Retina (tissue), 1 donor: ENCODE measurements at places on chromosomes 12 and 14.

DNA sequence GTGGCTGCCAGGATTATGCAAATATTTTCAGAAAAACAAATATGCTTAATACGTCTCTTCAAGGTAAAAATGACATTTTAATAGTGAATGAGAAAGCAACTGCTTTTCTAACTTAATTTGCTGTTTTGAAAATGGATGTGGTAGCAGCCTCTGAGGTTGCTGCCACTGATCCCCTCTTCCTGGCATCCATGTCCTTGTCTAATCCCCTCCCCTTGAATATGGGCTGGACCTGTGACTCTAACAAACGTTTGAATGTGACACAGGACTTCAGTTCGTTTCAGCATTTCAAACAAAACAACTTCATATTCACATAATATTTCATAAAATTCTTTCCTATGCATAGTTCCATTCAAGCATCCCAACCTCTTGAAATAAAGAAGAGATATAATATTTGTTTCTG lies 64.2 kb upstream of the SLC38A2 start:
- DNase-seq, result no peak

DNA sequence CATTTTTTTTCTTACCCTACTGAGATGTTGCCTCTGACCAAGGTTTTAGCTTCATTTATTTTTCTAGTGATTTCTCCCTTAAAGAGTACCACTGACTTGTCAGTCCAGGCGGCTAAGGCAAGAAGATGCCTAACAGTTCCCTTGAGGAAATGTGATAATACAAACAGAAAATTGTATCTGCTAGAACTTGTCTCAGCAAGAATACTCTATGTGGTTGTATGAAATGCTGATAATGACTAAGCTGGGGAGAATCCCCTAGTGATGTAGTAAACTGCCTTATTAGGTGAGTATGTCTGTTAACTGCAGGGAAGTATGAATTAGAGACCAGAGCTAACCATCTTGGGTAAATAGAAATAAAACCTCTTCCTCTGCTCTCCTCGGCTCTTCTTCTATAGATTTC lies 6.7 kb downstream of the C12orf54 start:
- no peak for DNase-seq

- no peak for DNase-seq
Observed at GRCh38 chr12:99954724-99955123, 30.0 kb downstream of the ANKS1B start.

DNA sequence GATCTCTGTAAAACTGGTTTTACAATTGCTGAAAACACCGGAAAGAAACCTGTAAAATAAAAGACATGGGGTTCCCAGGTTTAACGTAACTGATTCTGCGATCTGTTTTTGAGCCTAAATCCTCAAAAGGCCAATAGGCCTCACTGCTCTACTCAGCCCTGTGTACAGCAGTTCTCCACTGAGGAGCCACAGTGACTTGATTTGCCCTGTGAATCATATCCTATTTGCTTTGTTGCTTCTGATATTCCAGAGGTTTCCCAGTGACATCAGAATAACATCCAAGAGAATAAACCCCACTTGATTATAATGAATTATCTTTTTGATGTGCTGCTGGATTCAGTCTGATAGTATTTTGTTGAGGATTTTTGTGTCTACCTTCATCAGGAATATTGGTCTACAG lies 27.5 kb downstream of the MDM1 start:
- DNase-seq, result no peak

DNA sequence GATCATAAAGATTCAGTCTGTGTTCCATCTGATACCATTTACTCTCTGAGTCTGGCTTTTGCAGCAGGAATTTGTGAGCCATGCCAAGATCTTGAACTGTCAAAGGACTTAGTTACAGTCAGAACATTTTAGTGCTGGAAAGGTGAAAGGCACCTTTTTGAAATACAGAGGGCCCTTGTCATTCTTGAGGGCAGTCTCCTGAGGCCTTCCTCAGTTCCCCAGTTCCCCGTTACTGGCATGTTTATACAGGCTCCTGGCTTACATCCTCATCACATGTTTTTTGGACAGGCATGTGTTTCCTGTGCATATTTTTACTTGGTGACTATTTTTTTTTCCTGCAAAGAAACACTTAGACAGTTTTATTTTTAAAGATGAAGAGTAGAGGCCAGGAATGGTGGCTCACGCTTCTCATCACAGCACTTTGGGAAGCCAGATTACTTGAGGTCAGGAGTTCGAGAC lies 21.0 kb downstream of the CFAP54 start:
- DNase-seq, result no peak

- peak; percentile 79 for DNase-seq
Observed at GRCh38 chr12:54159140-54159539, 29.6 kb downstream of the SMUG1 start.

GRCh38 chr12:38921025-38921677 lies 15.8 kb upstream of the CPNE8 start:
- DNase-seq, result no peak

DNA sequence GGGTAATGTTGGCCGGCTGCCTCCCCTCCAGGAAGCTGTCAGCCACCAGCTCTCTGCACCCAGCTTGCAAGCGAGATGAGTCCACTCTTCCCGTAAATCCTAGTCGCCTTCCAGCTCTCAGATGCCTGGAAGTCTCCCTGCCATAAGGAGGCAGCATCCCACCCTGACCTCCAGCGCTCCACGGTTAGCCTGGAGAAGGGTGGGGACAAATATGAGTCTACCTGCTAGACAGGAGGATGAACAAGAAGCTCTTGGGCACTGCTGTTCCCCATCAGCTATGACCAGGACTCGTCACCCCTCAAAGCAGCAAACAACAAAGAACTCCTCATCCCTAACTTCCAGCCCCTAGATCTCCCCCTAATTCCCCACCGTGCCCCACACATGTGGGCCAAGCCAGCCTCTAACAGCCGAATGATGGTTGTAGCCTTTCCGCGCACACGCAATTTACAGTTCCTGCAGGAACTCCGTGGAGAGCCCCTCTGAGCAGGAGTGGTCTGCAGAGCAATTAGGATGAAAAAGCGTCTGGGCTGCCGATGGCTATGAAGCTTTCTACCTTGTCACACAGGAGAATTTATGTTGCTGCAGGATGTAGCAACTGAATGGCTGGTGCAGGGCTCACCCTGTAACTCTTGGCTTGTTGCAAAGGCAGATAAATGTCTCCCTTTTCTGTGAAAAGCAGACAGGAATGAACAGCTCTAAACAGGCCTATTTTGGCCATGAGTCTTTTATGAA lies 181.4 kb downstream of the GLT1D1 start:
- no peak for DNase-seq

- DNase-seq, result no peak
Observed at GRCh38 chr12:89999699-90000505, 291.3 kb upstream of the ATP2B1 start.

DNA sequence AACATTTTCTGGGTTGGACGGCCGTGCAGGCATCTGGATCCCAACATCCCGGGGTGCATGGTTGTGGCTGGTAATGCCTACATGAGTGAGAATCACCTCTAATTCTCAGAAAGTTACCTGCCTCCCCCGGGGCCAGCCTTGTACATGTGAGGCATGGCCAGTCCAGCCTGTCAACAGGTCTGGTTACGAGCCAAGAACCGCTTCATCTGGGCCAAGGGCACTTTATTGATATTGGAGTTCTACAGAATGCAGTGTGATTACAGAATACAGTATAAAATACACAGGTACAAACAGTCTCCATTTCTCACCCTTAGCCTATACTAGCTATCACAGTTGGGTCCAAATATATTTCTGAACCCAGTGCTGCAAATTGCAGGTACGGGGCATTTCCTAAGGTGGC lies 84.9 kb upstream of the EVL start:
- no peak for DNase-seq

- no peak for DNase-seq
Observed at GRCh38 chr14:23102801-23103200, 2.0 kb downstream of the CIROP start.

DNA sequence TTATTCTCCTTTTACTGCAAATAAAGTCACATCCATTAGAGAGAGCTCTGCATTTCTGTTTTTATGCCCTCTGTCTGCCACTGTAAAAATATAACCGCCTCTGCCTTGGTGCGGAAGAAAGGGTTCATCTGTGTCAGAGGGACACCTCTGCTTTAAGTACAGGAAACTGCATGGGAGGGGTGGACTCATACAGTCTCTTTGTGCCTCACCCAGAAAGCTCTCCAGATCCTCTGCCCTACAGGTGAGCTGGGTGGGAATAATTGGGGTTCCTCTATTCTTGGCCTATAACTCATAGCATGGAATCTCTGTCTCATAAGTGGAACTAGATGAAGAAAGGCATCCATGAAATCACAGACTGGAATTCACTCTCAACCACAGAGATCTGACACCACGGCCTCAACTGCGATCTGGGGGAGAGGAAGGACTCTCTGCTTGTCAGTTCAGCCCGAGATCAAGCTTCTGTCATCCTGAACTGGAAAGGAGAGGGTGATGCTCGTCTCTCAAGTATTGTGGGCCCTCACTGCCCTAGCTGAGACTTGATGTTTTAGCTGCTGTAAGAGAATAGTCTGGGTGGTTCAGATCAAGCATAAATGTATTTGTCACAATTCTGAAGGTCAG lies 702.3 kb downstream of the TMEM121 start:
- DNase-seq, result no peak

- peak; percentile 95 for DNase-seq
Observed at GRCh38 chr14:104137297-104138097, 890 bp upstream of the KIF26A start.

- DNase-seq, result no peak
Observed at GRCh38 chr14:100362311-100362927, 39.3 kb downstream of the SLC25A47 start.

GRCh38 chr14:35999294-35999693 lies 173.2 kb downstream of the BRMS1L start:
- no peak for DNase-seq

- DNase-seq, result peak; percentile 18
Observed at GRCh38 chr14:57714487-57714931, 151.4 kb downstream of the SLC35F4 start.

DNA sequence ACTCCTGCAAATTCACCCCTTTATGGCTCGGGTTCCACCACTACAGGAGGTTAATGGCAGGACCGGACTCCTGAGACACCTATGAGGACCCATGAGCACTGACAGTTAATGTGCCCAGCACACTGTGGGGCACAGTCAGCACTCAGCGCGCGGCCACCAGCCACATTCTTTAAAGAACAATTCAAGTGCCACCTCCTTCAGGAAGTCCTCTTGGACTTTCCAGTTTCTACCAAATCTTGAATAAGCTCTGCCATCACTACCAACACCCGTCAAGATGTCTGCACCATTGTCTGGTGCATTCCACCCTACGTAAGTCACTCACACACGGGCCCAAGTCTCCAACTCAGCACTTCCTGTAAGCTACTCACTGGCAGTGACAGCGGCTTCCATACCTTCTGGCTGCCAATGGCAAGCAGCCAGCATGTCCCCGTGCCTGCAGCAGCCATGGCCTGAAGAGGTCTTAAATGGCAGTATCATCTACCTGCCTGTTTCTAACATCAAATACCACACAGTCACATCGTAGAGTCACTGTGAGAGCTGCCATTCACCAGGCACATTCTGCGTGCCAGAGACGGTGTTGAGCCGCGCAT lies 48.5 kb downstream of the CDC42BPB start:
- no peak for DNase-seq

DNA sequence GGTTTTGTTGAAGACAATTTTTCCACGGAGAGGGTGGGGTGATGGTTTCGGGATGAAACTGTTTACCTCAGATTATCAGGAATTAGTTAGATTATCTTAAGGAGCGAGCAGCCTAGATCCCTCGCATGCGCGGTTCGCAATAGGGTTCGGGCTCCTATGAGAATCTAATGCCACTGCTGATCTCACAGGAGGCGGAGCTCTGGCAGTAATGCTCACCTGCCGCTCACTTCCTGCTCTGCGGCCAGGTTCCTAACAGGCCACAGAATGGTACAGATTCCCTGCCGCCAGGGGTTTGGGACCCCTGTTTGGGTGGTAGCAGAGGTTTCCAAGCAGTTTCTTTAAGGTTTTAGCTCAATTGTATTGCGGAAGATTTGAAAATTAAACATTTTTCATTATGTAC lies 439.8 kb upstream of the OR4E1 start:
- DNase-seq, result no peak

DNA sequence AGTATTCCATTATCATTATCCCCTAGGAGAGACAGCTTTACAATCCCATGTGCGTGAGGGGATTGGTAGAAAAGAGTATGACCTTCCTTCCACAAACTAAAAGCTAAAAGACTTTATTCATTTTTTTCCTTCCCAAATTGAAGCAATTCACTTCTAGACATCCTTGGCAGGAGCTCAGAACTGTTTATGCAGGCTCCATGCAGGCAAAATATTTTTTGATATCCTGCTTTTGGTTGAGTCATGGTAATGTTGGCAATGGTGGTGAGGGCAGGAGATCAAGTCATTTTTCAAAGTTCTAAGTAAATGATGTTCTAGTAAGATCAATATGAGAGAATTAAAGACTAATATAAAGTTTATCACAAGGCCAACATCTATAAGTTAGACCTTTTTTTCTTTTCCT lies 1.3 kb upstream of the PLEKHG7 start:
- DNase-seq, result no peak

GRCh38 chr12:13288937-13289652 lies 92.6 kb downstream of the EMP1 start:
- no peak for DNase-seq

GRCh38 chr14:24938593-24938992 lies 111.4 kb downstream of the STXBP6 start:
- no peak for DNase-seq

- no peak for DNase-seq
Observed at GRCh38 chr12:56884421-56884820, 49.8 kb downstream of the SDR9C7 start.

GRCh38 chr14:82313889-82314288 lies 780.2 kb upstream of the SEL1L start:
- peak; percentile 10 for DNase-seq

DNA sequence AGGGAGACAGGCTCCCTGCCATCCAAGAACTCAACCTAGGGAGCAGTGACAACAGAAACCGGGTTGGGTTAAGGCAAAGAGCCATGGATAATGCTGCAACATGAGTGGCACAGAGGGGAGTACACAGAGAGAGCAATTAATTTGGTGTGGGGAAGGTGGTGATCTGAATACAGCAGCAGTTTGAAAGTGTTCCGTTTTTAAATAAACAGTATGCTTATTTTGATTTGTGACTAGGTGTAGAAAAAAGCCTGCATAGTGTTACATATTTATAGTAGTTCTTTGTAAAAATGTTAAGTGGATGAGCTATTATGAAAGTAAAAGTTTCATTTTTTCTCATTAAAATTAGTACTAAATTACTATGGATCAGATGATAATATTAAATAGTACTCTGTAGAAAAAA lies 8.7 kb downstream of the AKAP5 start:
- no peak for DNase-seq

- no peak for DNase-seq
Observed at GRCh38 chr14:61226015-61226654, 55.0 kb downstream of the TMEM30B start.

GRCh38 chr14:46250113-46250703 lies 401.4 kb downstream of the RPL10L start:
- DNase-seq, result peak; percentile 24

- DNase-seq, result peak; percentile 18
Observed at GRCh38 chr12:122643207-122643805, 59.9 kb downstream of the HCAR2 start.

DNA sequence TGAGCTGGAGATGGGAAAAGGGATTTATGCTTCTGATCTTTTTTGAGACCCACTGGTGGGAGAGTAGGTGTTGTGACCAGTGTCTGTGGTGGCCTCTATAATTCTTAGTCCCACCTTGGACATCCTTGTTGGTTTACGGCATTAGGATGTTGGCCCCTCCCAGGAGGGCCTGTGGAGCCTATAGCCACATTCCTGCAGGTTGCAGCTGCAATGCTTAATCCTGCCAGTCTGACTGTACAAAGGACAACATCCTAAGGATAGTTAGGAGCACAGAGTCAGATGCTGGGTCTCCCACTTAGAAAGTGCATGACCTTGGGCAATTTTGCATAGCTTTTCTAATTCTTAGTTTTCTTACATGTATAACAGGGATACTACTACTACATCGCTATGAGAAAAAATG lies 150.9 kb upstream of the SLC38A2 start:
- DNase-seq, result no peak
